ENCODE measurements at places on chromosomes 1 and 21. TPM values are rescaled to one million over a fixed set of nuclear protein-coding genes. Genes with fewer than 3 reads are reported as not detected.

Gene IL20
- polyA plus RNA-seq, result not detected

Gene BMP8B
- polyA plus RNA-seq, result 0.07 TPM

Gene OR2L13
- polyA plus RNA-seq, result 0.23 TPM

Gene PHGDH
- 30.2 TPM for polyA plus RNA-seq

Gene CHIT1
- not detected for polyA plus RNA-seq

Gene FAM72C
- 2.4 TPM for polyA plus RNA-seq

Gene TNNI3K
- 0.31 TPM for polyA plus RNA-seq

Gene MAGOH
- polyA plus RNA-seq, result 31.1 TPM

Gene H3-3A
- polyA plus RNA-seq, result 315 TPM

Gene ADORA1
- 4.8 TPM for polyA plus RNA-seq

Gene CFAP45
- 0.57 TPM for polyA plus RNA-seq

Gene OR2G6
- not detected for polyA plus RNA-seq

Gene COL11A1
- polyA plus RNA-seq, result 0.15 TPM

Gene LRRC53
- not detected for polyA plus RNA-seq

Gene LCA5L
- 0.74 TPM for polyA plus RNA-seq

Gene KRTAP13-3
- polyA plus RNA-seq, result not detected

Gene FCRL1
- polyA plus RNA-seq, result not detected

Gene TNFRSF1B
- polyA plus RNA-seq, result 0.36 TPM

Gene OR2L3
- 0.02 TPM for polyA plus RNA-seq

Gene UTS2
- polyA plus RNA-seq, result 0.13 TPM

Gene ALG14
- 2.5 TPM for polyA plus RNA-seq

Gene C1orf159
- 10.1 TPM for polyA plus RNA-seq

Gene KCNE2
- 0.05 TPM for polyA plus RNA-seq

Gene FCRL4
- polyA plus RNA-seq, result not detected

Gene C2CD4D
- not detected for polyA plus RNA-seq

Gene EFNA1
- polyA plus RNA-seq, result 14.4 TPM

Gene CELA3A
- polyA plus RNA-seq, result not detected

Gene TMEM52
- polyA plus RNA-seq, result 3.8 TPM

Gene TEX38
- polyA plus RNA-seq, result 0.24 TPM

Gene RGS13
- not detected for polyA plus RNA-seq

Gene EDN2
- 1.7 TPM for polyA plus RNA-seq

Gene UMODL1
- polyA plus RNA-seq, result not detected

Gene ACTL8
- not detected for polyA plus RNA-seq

Gene C1orf115
- 4.2 TPM for polyA plus RNA-seq

Gene MEGF6
- polyA plus RNA-seq, result 7.6 TPM

Gene RAB25
- polyA plus RNA-seq, result not detected

Gene NHLH1
- 0.16 TPM for polyA plus RNA-seq

Gene SPRR5
- not detected for polyA plus RNA-seq

Gene LIPI
- polyA plus RNA-seq, result not detected

Gene MXRA8
- 2.5 TPM for polyA plus RNA-seq
